ENCODE measurements at places on chromosomes 12 and 14. TPM values are rescaled to one million over a fixed set of nuclear protein-coding genes. Genes with fewer than 3 reads are reported as not detected.

RHOJ gene
- total RNA-seq: 0.17 TPM

GRCh38 chr12:130029151-130029550, 125.3 kb upstream of the TMEM132D start:
- no peak overlapping the region for H3K4me3 ChIP-seq
- DNase-seq: no peak
- H3K4me1 ChIP-seq: no peaks in the 10 kb centered on the region
- H3K27me3 ChIP-seq: peaks cover 74% of the 10 kb centered on the region
- no peak overlapping the region for H3K27ac ChIP-seq
- H3K36me3 ChIP-seq: no peaks in the 10 kb centered on the region

DNA sequence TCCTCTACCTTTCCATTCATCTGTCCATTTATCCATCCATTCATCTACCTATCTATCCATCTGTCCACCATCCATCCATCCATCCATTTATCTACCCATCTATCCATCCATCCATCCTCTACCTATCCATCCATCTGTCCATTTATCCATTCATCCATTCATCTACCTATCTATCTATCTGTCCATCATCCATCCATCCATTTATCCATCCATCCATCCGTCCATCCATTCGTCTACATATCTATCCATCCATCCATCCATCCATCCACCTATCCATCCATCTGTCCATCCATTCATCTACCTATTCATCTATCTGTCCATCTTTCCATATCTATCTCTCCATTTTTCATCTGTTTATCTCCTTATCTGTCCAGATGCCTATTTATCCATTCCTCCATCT, 21.0 kb downstream of the CABP1 start:
- no peak overlapping the region for H3K27ac ChIP-seq
- no peaks in the 10 kb centered on the region for H3K36me3 ChIP-seq
- no peak overlapping the region for H3K4me3 ChIP-seq

DNA sequence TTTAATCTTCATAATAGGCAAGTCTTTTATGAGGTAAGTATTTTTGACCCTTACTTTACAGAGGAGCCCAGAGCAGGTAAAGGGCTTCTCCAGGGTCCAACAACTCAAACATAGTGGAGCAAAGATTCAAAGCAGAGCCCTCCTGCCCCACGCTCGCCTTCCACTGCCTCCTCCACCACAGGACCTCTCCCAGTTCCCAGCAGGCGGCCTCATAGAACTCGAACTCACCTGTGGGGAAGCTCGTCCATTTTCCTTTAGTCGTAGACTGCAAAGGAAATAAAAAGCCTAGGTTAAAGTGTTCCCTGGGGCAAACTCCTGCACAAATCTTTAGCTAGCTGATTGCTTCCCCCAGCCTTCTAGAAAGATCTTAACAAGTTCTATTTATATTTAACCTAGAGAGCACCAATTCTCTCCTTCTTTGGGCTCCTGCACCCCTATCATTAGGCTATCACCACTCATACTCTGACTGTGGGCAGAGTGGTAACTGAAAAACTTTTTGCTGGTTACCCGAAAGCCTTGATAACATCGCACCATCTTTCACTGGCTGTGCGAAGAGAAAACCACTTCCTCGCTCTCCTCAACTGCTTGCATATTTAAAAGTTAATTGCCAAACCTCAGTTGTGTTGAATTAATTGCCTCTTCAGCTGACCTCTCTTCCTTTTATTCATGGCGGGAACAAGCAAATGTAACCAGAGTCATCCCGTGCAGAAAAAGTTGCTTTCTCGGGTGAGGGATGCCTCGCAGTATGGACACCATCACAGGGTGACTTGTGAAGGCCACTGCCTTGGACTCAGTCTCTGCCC, 299.6 kb downstream of the DPF3 start:
- no peak overlapping the region for H3K27ac ChIP-seq
- H3K4me3 ChIP-seq: no peak overlapping the region
- no peaks in the 10 kb centered on the region for H3K36me3 ChIP-seq
- no peaks in the 10 kb centered on the region for H3K4me1 ChIP-seq
- no peak for DNase-seq

TRPV4 gene
- 3.1 TPM for total RNA-seq

DNA sequence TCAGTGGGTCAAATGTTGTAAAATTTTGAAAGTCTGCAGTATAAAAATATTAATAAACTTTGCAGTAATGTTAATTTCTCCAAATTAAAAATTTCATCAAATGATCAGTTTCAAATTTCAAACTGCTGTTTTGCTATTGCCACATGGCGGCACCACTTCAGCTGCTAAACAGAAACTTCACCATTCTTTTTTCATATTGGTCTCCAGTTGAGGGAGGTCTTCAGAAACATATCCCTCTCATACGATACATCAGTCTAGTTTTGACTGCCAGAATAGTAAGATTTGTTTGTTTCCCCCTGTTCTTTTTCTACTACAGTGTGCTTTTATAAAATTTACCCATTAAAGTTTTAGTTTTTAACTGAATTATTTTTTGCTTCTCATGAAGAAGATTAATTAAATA, 4.2 kb upstream of the TRHDE start:
- H3K4me3 ChIP-seq: no peak overlapping the region
- no peak for DNase-seq
- no peak overlapping the region for H3K27ac ChIP-seq
- H3K4me1 ChIP-seq: peaks cover 12% of the 10 kb centered on the region
- H3K27me3 ChIP-seq: peaks cover 43% of the 10 kb centered on the region

MGP gene
- 5.4 TPM for total RNA-seq

GRCh38 chr14:101478096-101478495, 83.2 kb upstream of the DIO3 start:
- H3K36me3 ChIP-seq: no peaks in the 10 kb centered on the region
- DNase-seq: peak; percentile 60
- peaks cover 7% of the 10 kb centered on the region for H3K27me3 ChIP-seq
- H3K4me3 ChIP-seq: no peak overlapping the region

- peak overlapping the region; percentile 63 for H3K27ac ChIP-seq
- DNase-seq: no peak
- H3K27me3 ChIP-seq: no peaks in the 10 kb centered on the region
- peak overlapping the region; percentile 65 for H3K4me3 ChIP-seq
- H3K36me3 ChIP-seq: peaks cover 14% of the 10 kb centered on the region
These were observed 67.8 kb downstream of the HMGA2 start for GRCh38 chr12:65891987-65892481.

PTHLH gene
- 38.1 TPM for total RNA-seq

GRCh38 chr12:131210506-131211339, 257.0 kb downstream of the ADGRD1 start:
- no peak overlapping the region for H3K27ac ChIP-seq
- no peak overlapping the region for H3K4me3 ChIP-seq
- no peaks in the 10 kb centered on the region for H3K4me1 ChIP-seq
- peak; percentile 8 for DNase-seq
- no peaks in the 10 kb centered on the region for H3K36me3 ChIP-seq

- H3K4me1 ChIP-seq: peaks cover 5% of the 10 kb centered on the region
- H3K4me3 ChIP-seq: no peak overlapping the region
These were observed 11.9 kb upstream of the BHLHE41 start for GRCh38 chr12:26136688-26137087.

GRCh38 chr14:60184146-60184904, 19.1 kb upstream of the DHRS7 start:
- H3K27ac ChIP-seq: no peak overlapping the region
- no peaks in the 10 kb centered on the region for H3K36me3 ChIP-seq
- H3K4me3 ChIP-seq: peak overlapping the region; percentile 78
- H3K4me1 ChIP-seq: no peaks in the 10 kb centered on the region
- DNase-seq: no peak
- peaks cover 3% of the 10 kb centered on the region for H3K27me3 ChIP-seq

FLRT2 gene
- total RNA-seq: 127 TPM

Measured in type B pancreatic cell (in vitro differentiated cells).